ENCODE measurements at places on chromosomes 16 and 17.

DNA sequence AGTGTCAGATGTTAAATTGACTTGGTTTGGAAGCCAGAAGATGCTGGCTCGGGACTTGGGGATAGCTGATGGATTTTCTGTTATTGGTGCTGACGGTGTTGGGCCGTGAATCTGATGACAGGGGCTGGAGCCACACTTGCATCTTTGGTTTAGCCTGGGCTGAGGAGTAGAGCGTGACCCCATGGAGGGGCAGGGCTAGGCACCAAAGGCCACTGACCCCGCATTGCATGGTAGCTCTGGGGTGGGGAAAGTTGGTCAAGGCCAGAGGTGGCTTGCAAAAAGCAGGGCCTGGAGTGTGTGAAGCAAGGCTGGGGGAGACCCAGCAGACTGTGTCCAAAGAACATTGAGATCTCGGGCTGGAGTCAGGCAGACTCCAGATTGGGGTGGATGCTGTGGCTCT lies 25.3 kb downstream of the WSCD1 start:
- no peak for DNase-seq

DNA sequence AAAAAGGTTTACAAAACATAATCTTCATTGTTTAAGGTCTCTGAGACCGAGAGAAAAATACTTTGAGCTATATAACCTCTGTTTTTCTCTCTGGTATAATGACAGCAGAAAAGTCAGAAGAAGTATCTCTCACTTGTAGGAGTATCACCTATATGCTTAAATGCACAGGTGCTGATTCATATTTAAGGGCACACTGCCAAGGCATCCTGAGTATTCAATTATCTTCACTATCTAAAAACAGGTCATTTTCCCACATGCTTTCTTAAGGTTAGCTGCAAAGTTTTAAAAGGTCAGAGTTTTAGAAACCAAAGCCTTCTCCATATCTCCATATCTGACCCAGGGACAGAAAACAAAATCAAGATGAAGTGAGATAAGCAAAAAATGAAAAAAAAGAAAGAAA lies 99.3 kb upstream of the C17orf78 start:
- no peak for DNase-seq

GRCh38 chr17:35906926-35907637 lies 23.5 kb downstream of the RDM1 start:
- DNase-seq = no peak

GRCh38 chr17:74351552-74352210 lies 10.0 kb downstream of the BTBD17 start:
- peak; percentile 27 for DNase-seq

GRCh38 chr17:40247926-40248495 lies 28.9 kb downstream of the WIPF2 start:
- no peak for DNase-seq

GRCh38 chr16:66741169-66741900 lies 10.1 kb downstream of the DYNC1LI2 start:
- no peak for DNase-seq

DNA sequence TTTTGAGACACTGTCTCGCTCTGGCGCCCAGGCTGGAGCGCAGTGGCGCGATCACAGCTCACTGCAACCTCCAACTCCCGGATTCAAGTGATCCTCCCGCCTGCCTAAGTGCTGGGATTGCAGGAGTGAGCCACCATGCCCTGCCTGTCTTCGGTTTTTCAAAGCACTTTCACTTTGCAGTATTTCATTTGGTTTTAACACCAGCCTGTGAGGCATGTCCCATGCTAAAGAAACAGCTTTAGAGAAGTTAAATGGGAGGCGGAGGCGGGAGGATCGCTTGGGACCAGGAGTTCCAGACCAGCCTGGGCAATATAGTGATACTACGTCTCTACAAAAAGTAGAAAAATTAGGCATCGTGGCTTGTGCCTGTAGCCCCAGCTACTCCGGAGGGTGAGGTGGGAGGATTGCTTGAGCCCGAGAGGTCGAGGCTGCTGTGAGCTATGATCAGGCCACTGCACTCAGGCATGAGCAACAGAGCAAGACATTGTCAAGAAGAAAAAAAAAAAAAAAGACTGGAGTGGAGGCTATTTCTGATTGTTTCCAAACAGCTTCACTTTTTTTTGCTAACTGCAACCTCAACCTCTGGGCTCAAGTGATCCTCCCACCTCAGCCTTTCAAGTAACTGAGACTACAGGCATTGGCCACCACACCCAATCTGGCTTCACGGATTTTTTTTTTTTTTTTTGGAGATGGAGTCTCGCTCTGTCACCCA lies 1.3 kb downstream of the METTL23 start:
- DNase-seq = no peak

GRCh38 chr17:2197271-2197670 lies 106.3 kb downstream of the SMG6 start:
- no peak for DNase-seq

DNA sequence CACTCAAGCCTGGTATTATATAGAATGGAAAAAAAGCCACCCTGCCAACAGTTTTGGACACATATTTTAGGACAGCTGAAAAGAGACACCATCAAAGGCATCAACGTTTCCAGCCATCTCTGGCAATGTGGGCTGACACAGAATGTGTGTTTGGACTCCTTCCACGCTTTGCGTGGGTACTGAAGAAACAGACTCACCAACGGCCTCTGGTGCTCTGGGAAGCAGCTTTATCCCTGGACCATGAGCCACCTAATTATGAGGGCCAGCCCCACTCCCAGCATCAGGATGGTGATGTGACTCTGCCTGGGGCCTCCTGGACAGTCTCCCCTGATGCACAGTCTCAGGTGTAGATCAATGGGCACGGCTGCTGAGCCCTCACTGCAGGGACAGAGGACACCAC lies 27.9 kb downstream of the CCDC57 start:
- no peak for DNase-seq

- no peak for DNase-seq
Observed at GRCh38 chr16:67430504-67430976, 381 bp upstream of the HSD11B2 start.
